Stimulated activated CD8-positive, alpha-beta memory T cell treated with anti-CD3 and anti-CD28 coated beads, Interleukin-4, amount 100 ng/mL, for 4 hours (primary cell): ENCODE measurements at places on chromosomes 5 and 9.

- no peak for DNase-seq
Observed at GRCh38 chr9:137674976-137675320, 56.1 kb downstream of the EHMT1 start.

DNA sequence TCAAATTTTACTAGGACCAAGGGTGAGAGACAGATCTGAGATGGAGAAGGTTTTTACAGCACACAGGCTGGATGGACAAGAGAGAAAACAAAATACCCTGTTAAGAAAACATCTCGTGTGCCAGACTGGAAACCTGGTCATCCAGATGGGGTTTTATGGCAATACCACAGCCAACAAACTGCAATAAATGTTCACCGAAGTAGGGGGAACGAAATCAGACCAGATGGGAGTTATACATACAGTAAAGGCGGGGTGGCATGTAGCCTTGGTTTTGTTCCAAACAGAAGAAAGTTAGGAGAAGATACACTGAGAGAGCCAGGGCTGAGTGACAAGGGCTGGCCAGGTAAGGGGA lies 63.3 kb downstream of the DCP2 start:
- no peak for DNase-seq

GRCh38 chr9:100555471-100555870 lies 22.4 kb upstream of the CAVIN4 start:
- no peak for DNase-seq

GRCh38 chr5:19193631-19194030 lies 794.4 kb downstream of the CDH18 start:
- no peak for DNase-seq

DNA sequence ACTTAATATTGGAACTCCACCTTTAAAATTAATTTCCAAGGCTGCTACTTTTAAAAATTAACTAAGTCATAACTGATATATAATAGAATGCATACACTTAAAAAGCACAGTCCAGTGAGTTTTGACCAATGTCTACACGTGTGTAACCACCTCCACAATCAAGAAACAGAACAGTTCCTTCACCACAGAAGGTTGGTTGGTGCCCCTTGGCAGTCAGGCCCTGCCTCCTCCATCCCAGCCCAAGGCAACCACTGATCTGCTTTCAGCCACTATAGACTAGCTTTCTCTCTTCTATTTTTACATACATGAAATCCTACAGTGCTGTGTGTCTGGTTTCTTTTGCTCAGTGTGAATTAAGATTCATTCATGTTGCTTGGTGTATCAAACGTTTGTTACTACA lies 215.2 kb downstream of the CRB2 start:
- no peak for DNase-seq

GRCh38 chr5:180113660-180114303 lies 42.2 kb upstream of the RNF130 start:
- DNase-seq: no peak

DNA sequence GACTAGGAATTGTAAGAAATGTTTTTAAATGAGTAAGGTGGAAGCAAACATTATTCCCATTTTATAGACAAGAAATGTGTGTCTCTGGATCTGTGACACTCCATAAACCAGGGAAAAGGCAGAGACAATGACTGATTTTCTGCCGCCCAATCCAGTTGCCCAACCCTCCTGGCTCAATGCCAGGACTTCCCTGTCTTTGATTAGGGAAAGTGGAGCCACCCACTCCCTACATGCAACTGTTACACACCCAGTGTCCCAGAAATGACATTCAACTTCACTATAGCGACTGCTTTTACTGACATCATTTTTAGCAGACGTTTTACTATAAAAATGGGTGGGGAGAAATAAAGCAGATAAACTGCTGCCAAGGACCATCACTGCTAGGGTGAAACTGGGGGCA lies 79.7 kb downstream of the THBS4 start:
- DNase-seq: no peak
